ENCODE measurements at places on chromosomes 7 and 10. TPM values are rescaled to one million over a fixed set of nuclear protein-coding genes. Genes with fewer than 3 reads are reported as not detected.

GRCh38 chr7:15751191-15751701 lies 64.8 kb upstream of the MEOX2 start:
- H3K36me3 ChIP-seq: no peaks in the 10 kb centered on the region
- no peak overlapping the region for H3K4me3 ChIP-seq
- DNase-seq: no peak
- no peaks in the 10 kb centered on the region for H3K4me1 ChIP-seq

Gene AHCYL2
- 16.8 TPM for total RNA-seq

DNA sequence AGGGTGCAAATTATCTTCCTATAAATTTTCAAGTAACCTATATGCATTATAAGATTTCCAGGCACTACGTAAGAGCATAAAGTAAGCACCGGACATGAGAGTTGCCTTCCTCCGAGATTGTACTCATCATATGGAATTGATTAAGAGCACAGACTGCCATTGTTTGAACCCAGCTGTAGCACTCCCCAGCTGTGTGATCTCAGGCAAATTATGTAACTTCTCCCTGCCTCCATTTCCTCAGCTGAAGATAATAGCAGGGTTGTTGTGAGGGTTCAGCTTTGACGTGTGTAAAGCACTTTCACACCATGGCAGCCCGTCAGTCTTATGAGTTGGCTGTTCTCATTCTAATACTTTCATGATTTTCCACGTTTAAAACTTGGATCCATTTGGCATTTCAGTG lies 122.6 kb downstream of the ITIH5 start:
- no peak overlapping the region for H3K27ac ChIP-seq
- no peaks in the 10 kb centered on the region for H3K27me3 ChIP-seq
- H3K4me1 ChIP-seq: peaks cover 5% of the 10 kb centered on the region
- no peaks in the 10 kb centered on the region for H3K36me3 ChIP-seq
- H3K4me3 ChIP-seq: no peak overlapping the region

Gene POMZP3
- total RNA-seq: 29.5 TPM

DNA sequence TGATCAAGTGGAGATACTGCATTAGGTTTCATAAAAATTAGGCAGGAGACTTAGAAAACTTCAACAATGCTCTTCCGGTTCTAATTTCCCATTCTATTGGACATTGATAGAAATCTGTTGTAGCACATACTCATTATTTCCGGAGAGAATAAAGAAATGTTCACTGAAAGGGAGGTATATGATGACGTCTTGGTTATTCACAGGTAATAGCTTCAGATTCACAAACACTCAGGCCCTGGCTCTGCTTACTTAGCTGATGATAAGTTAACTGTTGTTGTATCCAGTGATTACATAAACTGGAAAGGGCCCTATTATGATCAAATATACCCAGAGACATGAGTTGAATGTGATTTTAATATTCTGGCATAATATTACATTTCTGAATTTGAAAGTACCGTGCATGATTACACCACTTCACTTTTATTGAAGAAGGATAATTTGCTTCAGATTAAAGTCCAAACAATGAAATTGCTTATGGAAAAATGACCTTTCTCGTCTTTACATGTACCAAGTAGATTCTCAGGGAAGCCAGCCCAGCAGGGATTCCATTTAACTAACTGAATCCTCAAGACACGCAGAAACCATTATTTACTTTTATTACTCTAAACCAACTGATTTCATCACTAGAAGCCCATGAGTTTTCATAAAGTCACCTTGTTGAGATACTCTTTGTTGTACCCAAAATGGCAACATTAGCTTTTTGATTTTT lies 288.0 kb upstream of the PITRM1 start:
- DNase-seq: no peak
- no peak overlapping the region for H3K27ac ChIP-seq
- peaks cover 13% of the 10 kb centered on the region for H3K36me3 ChIP-seq
- no peak overlapping the region for H3K4me3 ChIP-seq
- peaks cover 10% of the 10 kb centered on the region for H3K27me3 ChIP-seq

DNA sequence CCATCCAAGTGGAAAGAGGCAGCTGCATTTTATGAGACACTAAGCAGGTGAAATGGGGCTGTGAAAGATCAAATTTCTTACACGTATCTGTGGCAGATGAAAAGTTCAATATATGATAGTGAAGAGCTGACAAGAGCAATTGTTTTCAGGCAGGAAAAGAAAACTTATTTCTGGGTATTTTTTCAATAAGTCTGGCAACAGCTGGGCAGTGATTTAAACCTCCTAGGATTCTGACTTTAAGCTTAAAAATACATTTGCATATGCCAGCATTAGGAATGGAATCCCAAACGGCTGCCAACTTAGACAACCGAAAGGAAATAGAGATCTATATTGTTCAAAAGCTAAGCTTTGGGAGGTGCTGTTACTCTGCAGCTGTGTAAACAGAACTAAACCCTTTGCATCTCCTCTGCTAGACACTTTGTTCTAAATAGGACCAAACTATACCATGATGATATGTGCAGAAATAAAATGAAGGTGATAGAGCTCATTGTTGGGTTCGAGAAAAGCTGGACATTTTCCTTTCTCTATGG lies 26.1 kb downstream of the DYNC1I1 start:
- no peaks in the 10 kb centered on the region for H3K36me3 ChIP-seq
- H3K4me3 ChIP-seq: no peak overlapping the region
- DNase-seq: no peak
- peaks cover 11% of the 10 kb centered on the region for H3K4me1 ChIP-seq

DNA sequence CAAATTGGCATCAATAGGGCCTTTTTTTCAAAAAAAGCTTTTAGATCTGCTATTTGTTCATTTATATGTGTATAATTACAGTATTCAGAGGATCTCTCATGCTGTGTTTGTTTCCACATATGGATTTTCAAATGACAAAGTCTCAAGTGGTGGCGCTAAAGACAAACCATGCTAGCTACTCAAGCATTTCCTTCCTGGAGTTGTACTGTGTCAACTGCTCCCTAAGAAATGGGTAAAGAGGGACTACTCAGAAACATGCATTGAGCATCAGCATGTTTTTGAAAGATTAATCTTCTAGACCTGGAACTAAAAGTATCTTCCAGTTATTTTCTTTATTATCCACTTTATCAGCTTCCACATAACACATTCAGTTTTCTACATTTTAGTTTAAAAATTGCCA lies 12.7 kb downstream of the CNTNAP2 start:
- H3K4me3 ChIP-seq: no peak overlapping the region
- DNase-seq: no peak
- no peak overlapping the region for H3K27ac ChIP-seq
- no peaks in the 10 kb centered on the region for H3K36me3 ChIP-seq
- H3K4me1 ChIP-seq: no peaks in the 10 kb centered on the region
- no peaks in the 10 kb centered on the region for H3K27me3 ChIP-seq

GRCh38 chr10:7039859-7040258 lies 371.0 kb downstream of the SFMBT2 start:
- no peaks in the 10 kb centered on the region for H3K36me3 ChIP-seq
- H3K4me1 ChIP-seq: no peaks in the 10 kb centered on the region
- H3K27ac ChIP-seq: no peak overlapping the region
- no peak overlapping the region for H3K4me3 ChIP-seq
- DNase-seq: no peak
- no peaks in the 10 kb centered on the region for H3K27me3 ChIP-seq

GRCh38 chr7:139702313-139702731 lies 75.5 kb downstream of the HIPK2 start:
- H3K27ac ChIP-seq: no peak overlapping the region
- H3K36me3 ChIP-seq: no peaks in the 10 kb centered on the region
- H3K4me3 ChIP-seq: no peak overlapping the region
- peaks cover 5% of the 10 kb centered on the region for H3K27me3 ChIP-seq
- peak; percentile 40 for DNase-seq
- peaks cover 17% of the 10 kb centered on the region for H3K4me1 ChIP-seq

Gene MSS51
- total RNA-seq: 3.5 TPM

DNA sequence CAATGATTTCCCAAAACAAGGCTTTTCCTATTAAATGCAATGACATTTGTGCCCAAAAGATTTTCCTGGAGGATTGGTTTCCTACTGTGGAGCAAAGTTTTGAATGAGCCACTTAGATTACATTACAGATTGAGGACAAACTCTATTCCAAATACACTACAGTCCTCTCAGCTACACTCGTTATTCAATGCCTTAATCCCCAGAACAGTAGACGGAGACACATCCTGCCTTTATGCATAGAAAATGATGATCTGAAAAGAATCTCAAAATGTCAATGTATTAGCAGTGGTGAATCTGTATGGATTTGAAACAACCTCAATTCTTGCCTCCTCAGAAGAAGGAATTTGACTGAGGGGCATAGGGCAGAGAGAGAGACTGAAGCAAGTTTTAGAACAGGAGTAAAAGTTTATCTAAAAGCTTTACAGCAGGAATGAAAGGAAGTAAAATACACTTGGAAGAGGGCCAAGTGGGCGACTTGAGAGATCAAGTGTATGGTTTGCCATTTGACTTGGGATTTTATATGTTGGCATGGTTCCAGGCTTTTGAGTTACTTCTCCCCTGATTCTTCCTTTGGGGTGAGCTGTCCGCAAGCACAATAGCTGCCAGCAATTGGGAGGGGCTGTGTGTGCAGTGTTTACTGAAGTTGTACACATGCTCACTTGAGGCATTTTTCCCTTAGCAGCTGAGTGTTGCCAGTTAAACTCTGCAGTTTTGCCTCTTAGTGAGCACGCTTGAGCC lies 891.9 kb upstream of the MBL2 start:
- no peaks in the 10 kb centered on the region for H3K4me1 ChIP-seq
- H3K27ac ChIP-seq: no peak overlapping the region
- peaks cover 13% of the 10 kb centered on the region for H3K36me3 ChIP-seq
- no peaks in the 10 kb centered on the region for H3K27me3 ChIP-seq
- no peak for DNase-seq
- H3K4me3 ChIP-seq: no peak overlapping the region

- DNase-seq: no peak
- no peaks in the 10 kb centered on the region for H3K36me3 ChIP-seq
- no peak overlapping the region for H3K27ac ChIP-seq
- peaks cover 2% of the 10 kb centered on the region for H3K4me1 ChIP-seq
Observed at GRCh38 chr7:18119985-18120384, 92.3 kb upstream of the PRPS1L1 start.

- H3K4me1 ChIP-seq: peaks cover 2% of the 10 kb centered on the region
- peak overlapping the region; percentile 38 for H3K4me3 ChIP-seq
- DNase-seq: no peak
Observed at GRCh38 chr7:151438864-151439601, 908 bp downstream of the CRYGN start.

Gene PAX4
- not detected for total RNA-seq

Gene CALN1
- total RNA-seq: 3.5 TPM

DNA sequence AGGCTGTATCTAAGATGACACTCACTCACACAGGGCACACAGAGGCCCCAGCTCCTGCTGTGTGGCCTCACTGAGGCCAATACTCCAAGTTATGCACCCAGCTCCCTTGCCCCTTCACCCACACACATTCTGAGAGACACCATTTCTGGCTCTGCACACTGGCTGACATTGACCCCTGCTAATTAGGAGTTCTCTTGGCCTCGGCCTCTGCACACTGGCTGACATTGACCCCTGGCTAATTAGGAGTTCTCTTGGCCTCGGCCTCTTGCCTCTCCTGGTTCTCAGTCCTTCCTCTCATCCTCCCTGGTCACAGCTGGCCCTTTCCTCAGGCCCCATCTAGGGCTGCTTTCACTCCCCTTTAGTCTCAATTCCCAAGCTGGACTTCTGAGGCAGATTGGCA lies 97.3 kb downstream of the GRID1 start:
- H3K4me1 ChIP-seq: no peaks in the 10 kb centered on the region
- no peak overlapping the region for H3K4me3 ChIP-seq
- H3K27ac ChIP-seq: no peak overlapping the region
- DNase-seq: peak; percentile 1
- no peaks in the 10 kb centered on the region for H3K36me3 ChIP-seq

GRCh38 chr10:11243425-11244222 lies 226.0 kb downstream of the CELF2 start:
- no peak for DNase-seq
- H3K27ac ChIP-seq: no peak overlapping the region
- peaks cover 11% of the 10 kb centered on the region for H3K27me3 ChIP-seq
- H3K4me1 ChIP-seq: peaks cover 33% of the 10 kb centered on the region
- H3K4me3 ChIP-seq: no peak overlapping the region
- H3K36me3 ChIP-seq: no peaks in the 10 kb centered on the region

DNA sequence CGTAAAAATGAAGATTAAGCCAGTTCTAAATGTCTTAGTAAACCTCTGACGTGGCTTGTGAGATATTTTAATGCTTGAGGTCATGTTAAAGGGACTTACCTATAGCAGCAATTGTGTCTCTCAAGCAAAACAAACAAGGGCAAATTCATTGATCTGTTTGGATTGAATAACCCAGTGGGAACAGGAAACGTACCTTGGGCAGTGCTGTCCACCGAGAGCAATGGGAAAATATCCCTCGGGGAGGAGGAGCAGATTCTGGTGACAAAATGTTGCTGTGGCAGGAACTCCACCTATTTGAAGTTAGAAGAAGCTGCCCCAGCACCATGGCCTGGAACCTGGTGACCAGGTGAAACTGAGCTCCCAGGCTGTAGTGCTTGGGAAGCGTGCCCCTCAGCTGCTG lies 107.1 kb upstream of the FZD8 start:
- DNase-seq: no peak
- no peak overlapping the region for H3K4me3 ChIP-seq
- no peak overlapping the region for H3K27ac ChIP-seq
- peaks cover 2% of the 10 kb centered on the region for H3K4me1 ChIP-seq

Gene KCP
- total RNA-seq: 2.2 TPM

GRCh38 chr7:30514177-30514576 lies 9.5 kb upstream of the GGCT start:
- no peaks in the 10 kb centered on the region for H3K27me3 ChIP-seq
- no peak overlapping the region for H3K27ac ChIP-seq
- H3K4me3 ChIP-seq: no peak overlapping the region
- peaks cover 2% of the 10 kb centered on the region for H3K4me1 ChIP-seq
